Liver (tissue), 10 donors: ENCODE measurements at places on chromosomes 11 and 22. TPM values are rescaled to one million over a fixed set of nuclear protein-coding genes. Genes with fewer than 3 reads are reported as not detected.

DNA sequence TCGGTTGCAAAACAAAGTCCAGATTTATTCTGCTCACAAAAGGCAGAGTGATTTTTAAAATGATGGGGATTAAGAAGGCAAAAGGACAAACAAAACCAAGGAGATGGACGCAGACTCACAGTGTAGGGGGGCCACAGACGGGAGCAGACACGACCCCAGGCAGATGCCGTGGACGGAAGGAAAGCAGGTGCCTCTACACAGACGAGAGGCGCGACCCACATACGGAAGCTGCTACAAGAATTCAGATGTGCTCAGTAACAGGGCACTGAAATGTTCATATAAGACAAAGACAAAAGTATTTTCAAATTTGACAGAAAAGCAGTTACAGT lies 148.9 kb downstream of the BRD1 start:
- DNase-seq: no peak

GRCh38 chr11:19160847-19161246 lies 40.9 kb downstream of the CSRP3 start:
- no peak for DNase-seq

GRCh38 chr11:82855616-82856015 lies 44.6 kb downstream of the PRCP start:
- no peak for DNase-seq

DNA sequence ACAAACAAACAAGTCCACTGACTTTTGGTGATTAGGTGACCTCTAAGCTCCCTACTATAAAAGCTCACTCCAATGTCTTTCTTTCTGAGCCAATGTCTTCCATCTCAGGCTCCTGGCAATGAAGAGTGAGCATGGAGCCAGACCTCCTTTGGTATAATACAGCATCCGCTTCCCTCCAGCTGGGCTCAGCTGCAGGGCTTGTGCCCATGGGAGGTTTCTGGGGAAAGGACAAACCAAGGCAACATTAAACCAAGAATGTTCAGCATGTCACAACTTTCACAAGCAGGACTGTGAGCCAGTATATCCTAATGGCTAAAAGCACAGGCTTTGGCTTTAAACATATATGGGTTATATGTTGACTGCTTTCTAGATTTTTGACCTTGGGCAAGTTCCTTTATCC lies 58.8 kb downstream of the EHF start:
- DNase-seq: no peak

DNA sequence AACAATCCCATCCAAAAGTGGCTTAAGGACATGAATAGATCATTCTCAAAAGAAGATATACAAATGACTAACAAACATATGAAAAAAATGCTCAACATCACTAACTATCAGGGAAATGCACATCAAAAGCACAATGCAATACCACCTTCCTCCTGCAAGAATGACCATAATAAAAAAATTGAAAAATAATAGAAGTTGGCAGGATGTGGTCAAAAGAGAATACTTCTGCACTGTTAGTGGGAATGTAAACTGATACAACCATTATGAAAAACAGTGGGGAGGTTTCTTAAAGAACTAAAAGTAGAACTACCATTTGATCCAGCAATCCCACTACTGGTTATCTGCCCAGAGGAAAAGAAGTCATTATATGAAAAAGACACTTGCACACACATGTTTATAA lies 77.7 kb upstream of the SC5D start:
- DNase-seq: no peak

GRCh38 chr11:94868468-94868867 lies 100.3 kb downstream of the AMOTL1 start:
- DNase-seq: no peak

- no peak for DNase-seq
Observed at GRCh38 chr11:91810871-91811270, 413.7 kb upstream of the FAT3 start.

GRCh38 chr22:31398231-31398630 lies 1.2 kb upstream of the DRG1 start:
- DNase-seq: no peak

- no peak for DNase-seq
Observed at GRCh38 chr11:57150454-57150917, 31.3 kb upstream of the LRRC55 start.

SMIM35 gene
- total RNA-seq: not detected

ARHGAP20 gene
- 0.79 TPM for total RNA-seq
